ENCODE measurements at places on chromosomes 5 and 9.

DNA sequence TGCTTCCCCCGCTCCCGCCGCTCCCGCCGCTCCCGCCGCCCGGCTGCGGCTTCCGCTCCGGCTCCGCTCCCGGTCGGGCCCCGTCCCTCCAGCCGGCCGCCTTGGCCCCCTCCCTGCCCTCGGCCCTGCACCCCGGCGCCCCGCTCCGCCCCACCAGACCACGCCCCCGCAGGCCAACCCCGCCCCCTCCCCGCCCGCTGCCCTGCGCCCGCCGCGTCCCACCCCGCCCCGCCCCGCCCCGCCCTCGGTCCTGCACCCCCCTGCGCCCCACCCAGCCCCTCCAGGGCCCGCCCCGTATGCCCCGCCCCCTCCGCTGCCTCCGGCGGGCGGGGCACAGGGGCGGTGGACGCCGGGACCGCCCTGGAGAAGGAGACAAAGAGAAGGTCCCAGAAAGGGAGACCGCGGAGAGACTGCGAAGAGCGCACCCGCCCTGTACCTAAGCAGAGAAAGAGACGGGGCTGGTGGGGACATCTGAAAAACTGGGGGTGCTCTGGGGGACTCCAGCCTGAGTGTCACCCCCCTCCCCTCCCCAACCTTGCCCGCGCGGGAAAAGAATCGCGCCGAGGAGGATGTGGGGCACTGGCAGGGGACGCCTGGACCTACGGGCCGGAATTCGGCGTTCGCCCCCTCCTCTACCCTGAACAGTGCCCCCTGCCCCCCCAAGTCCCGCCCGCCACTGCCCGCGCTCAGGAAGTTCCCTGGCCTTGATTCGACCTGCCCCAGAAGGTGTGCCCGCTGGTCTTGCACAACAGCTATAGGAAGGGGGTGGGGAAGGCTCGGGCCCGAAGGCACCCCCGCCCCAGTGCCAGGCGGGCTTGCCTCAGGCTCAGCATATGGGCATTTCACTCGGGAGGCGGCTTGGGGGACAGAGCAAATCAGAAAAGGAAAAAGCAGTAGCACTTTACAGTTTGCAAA, 42.8 kb upstream of the STXBP1 start:
- H3K4me1 ChIP-seq: peaks cover 36% of the 10 kb centered on the region
- H3K4me3 ChIP-seq: peak overlapping the region; percentile 76
- H3K27ac ChIP-seq: peak overlapping the region; percentile 92
- peak; percentile 85 for DNase-seq

DNA sequence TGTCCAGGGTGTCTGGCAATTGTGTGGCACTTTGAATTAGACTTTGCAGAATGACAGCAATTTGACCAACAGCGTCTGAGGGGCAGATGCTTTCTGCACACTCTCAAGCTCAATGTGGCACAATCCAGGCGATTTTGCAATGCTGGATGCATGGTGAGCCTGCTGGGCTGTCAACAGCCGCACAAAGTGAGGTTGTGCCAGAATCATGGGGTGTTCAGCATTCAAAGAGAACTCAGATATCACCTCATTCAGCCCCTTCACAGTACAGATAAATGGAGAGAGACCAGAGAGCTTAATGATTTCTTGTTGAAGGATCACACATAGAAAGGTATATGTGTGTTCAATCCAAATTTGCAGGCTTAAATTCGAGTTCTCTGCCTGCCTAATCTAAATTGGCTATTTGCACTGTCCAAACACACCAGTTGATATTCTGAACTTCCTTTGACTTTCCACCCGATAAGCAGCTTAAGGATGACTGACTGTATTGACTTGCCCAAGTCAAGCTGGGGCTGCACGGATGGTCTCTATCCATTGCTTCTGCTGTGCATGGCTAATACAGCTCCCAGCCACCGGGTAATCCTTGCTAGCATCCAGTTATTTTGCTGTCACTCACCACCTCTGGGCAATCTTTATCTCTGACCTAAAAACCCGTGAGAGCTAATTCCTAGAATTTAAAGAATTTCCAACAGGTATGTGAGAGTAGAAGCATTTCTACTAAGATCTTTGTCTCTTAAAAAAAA, 157.9 kb upstream of the TAS2R1 start:
- H3K4me3 ChIP-seq: no peak overlapping the region
- H3K27me3 ChIP-seq: no peaks in the 10 kb centered on the region
- H3K36me3 ChIP-seq: no peaks in the 10 kb centered on the region

DNA sequence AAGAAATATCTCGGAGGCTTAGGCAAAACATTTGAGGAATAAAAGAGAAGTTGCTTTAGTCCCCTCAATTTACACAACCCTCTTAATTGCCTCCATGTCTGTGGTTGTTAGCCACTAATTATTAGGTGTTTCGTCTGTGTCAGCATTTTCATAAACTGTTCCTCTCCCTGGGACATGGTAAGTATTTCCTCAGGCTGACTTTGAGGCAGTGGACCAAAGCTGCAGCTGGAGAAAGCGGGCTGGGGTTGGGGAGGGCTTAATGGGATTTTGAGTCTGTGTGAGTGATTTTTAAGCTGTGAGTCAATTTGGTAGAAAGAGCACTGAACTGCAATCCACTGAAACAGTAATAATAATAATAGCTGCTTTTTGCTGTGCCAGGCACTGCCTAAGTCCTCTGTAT, 13.0 kb upstream of the TTC1 start:
- no peaks in the 10 kb centered on the region for H3K36me3 ChIP-seq
- H3K27ac ChIP-seq: no peak overlapping the region
- peaks cover 10% of the 10 kb centered on the region for H3K27me3 ChIP-seq
- H3K4me1 ChIP-seq: no peaks in the 10 kb centered on the region
- no peak for DNase-seq
- H3K4me3 ChIP-seq: no peak overlapping the region

GRCh38 chr5:77133061-77133758, 46.1 kb upstream of the ZBED3 start:
- H3K27ac ChIP-seq: no peak overlapping the region
- H3K4me1 ChIP-seq: no peaks in the 10 kb centered on the region
- H3K4me3 ChIP-seq: no peak overlapping the region
- no peaks in the 10 kb centered on the region for H3K27me3 ChIP-seq

DNA sequence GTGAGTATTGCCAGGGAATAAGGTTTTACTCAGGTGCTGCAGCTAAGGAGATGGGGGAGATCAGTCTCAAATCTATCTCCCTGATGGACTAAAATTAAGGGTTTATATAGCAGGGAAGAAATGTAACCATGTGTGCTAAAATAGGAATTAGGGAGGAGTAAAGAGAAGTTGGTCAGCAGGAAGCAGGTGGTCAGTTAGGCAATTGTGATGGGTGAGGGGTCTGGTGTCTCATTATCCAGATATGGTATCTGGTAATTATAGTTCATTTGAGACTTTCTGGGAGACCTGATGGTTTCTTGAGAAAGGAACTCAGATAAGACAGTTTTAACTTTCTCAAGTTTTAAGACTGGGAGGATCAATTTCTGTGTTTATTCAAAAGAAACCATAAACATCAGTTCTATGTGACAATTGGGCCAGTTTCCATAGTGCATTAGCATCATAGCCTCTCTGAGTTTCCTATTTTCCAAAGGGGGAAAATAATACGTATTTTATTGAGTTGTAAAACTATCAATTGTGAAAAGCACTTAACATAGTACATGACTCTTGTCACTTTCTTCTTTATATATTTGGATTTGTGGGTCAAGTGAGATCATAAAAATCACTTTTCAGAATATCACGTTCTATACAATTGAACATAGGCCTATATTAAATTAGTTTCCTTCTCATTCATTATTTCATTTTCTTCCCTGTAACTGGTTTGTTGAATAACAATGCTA, 115.9 kb downstream of the ZSWIM6 start:
- H3K4me3 ChIP-seq: no peak overlapping the region
- no peaks in the 10 kb centered on the region for H3K27me3 ChIP-seq
- H3K27ac ChIP-seq: no peak overlapping the region
- no peaks in the 10 kb centered on the region for H3K4me1 ChIP-seq
- DNase-seq: no peak
- H3K36me3 ChIP-seq: no peaks in the 10 kb centered on the region

- no peak overlapping the region for H3K4me3 ChIP-seq
- peak; percentile 8 for DNase-seq
- no peaks in the 10 kb centered on the region for H3K36me3 ChIP-seq
- no peaks in the 10 kb centered on the region for H3K4me1 ChIP-seq
Measured at GRCh38 chr9:39588500-39589137, 233.2 kb downstream of the SPATA31A1 start.

GRCh38 chr9:6926436-6926835, 168.7 kb downstream of the KDM4C start:
- no peak for DNase-seq
- H3K4me3 ChIP-seq: no peak overlapping the region
- no peaks in the 10 kb centered on the region for H3K36me3 ChIP-seq
- H3K27ac ChIP-seq: no peak overlapping the region

DNA sequence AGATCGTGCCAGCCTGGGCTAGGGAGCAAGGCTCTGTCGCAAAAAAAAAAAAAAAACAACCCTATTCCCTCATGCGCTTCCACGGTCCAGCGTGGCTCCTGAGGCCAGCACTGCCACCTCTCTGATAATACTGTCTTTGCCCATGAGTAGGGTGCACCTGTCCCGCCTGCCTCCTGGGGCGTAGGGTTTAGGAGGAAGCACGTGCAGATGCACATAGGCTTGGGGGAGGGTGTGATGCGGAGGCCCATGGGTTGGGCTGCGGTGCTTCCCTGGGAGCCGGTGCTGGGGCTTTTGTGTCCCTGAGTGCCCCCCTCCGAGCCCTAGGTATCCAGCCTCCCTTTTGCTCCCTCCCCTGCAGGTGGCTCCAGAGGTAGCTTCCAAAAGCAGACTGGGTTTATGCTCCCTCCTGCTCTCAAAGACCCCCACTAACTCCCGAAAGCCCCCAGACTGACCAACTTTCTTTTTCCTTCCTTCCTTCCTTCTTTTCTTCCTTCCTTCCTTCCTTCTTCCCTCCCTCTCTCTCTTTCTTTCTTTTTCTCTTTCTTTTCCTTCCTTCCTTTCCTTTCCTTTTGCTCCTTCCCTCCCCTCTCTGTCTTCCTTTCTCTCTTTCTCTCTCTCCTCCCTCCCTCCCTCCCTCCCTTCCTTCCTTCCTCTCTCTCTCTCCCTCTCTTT, 12.8 kb downstream of the FGFR4 start:
- peaks cover 34% of the 10 kb centered on the region for H3K36me3 ChIP-seq
- no peak overlapping the region for H3K4me3 ChIP-seq

DNA sequence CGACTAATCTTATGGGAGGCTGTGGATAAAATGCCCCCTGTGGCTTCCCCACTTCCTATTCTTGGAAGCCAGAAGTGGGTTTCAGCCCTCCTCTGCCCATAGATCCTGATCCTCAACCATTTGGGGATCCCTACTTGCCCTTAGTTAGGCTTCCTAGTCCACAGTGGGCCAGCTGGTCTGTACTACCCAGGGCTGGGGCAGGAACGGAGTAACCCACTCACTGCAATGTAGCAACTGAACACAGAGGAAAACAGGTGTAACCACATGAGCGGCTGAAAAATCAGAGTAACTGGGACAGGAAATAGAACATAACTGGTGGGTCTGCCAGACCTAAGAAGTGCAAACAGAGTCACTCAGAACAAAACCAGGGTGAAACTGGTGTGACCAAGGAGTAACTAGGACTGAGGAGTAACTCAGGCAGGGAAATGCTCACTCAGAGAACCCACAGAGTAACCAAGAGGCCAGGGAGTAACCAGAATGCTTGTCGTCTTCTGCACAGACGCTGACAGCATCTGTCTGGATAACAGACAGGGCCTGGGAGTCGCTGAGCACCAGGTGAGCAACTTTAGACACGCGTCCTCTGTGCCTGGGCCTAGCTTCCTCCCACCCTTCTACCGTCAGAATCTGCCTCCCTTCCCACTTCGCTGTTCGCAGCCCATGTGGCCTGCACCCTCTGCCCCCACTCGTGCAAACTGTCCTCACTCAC, 1.0 kb downstream of the AQP3 start:
- H3K4me3 ChIP-seq: peak overlapping the region; percentile 64
- peaks cover 23% of the 10 kb centered on the region for H3K36me3 ChIP-seq
- H3K27ac ChIP-seq: peak overlapping the region; percentile 95
- no peak for DNase-seq

DNA sequence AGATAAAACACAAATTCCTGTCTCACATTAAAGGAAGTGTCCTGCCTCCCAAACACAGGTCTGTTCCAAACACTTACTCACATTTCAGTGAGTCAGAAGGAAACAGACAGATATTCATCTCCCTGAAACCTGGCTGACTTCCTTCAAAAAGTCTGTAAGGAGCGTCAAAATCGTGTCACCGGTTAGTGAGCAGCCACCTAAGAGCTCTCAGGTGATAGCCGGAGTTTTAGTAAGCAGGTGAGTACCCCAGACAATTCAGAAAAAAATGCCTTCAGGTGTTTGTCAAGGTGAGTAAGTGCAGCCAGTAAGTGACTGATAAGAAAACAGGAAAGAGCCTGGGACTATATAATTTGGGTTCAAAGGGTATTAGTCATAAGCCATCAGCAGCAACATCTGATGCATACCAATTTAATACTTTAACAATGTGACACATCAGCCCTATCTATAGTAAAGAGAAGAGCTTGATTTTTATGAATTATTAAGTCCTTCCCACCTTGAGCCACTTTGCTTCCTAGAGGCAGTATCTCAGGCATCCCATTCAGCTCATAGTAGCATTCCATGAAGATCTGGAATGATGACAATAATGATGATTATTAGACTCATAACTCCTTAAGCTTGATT, 1.3 kb upstream of the ITGA2 start:
- H3K27me3 ChIP-seq: peaks cover 3% of the 10 kb centered on the region
- DNase-seq: peak; percentile 83
- H3K4me1 ChIP-seq: peaks cover 8% of the 10 kb centered on the region
- peak overlapping the region; percentile 80 for H3K27ac ChIP-seq
- H3K4me3 ChIP-seq: no peak overlapping the region

DNA sequence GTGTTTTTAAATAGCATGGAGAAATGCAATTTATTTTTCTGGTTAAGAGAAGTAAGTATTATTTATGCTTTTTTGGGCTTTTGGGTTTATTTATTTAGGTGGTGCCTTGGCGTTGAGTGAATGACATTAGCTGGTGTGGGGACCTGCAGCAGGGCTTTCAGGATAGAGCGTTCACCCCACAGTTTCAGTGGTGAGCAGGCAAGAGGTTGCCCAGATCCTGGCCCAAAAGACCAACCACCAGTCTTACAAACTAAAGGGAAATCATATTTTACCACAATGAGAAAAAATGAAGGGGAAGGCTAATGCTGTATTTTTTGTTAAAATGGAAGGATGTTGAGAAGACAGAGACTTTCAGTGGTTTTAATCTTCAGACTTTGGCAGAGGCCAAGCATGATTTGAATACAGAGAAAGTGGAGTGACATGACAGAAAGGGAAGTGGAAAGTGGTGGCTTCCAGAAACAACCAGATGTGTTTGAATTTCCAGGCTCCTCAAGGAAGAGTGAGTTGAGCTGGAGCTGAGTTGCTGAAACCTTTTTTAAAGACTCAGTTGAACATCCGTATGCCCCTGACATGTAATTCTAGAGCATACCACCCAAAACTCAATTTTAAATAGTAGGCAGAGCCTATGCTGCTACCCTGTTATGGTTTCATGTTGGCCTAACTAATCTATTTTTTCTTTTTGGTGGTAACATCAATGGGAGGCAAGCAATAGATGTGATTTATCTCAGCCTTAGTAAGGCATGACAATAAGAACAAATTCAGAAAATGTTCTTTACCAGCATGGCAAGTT, 94.8 kb downstream of the AOPEP start:
- no peak for DNase-seq
- no peaks in the 10 kb centered on the region for H3K4me1 ChIP-seq

Measured in large intestine (tissue), 12 donors.